ENCODE measurements at places on chromosomes 1 and 21.

GRCh38 chr1:23018661-23019093 lies 591 bp upstream of the KDM1A start:
- no peak for DNase-seq

- DNase-seq, result no peak
Measured at GRCh38 chr1:223030871-223031400, 112.1 kb downstream of the TLR5 start.

DNA sequence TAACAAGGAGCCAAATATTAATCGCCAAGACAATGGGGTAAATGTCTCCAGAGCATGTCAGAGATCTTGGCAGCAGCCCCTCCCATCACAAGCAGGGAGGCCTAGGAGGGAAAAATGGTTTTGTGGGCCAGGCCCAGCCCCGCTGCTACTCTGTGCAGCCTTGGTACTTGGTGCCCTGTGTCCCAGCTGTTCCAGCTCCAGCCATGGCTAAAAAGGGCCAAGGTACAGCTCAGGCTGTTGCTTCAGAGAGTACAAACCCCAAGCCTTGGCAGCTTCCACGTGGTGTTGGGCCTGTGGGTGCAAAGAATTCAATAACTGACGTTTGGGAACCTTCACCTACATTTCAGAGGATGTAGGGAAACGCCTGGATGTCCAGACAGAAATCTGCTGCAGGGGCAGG lies 10.4 kb downstream of the UBE2G2 start:
- no peak for DNase-seq

DNA sequence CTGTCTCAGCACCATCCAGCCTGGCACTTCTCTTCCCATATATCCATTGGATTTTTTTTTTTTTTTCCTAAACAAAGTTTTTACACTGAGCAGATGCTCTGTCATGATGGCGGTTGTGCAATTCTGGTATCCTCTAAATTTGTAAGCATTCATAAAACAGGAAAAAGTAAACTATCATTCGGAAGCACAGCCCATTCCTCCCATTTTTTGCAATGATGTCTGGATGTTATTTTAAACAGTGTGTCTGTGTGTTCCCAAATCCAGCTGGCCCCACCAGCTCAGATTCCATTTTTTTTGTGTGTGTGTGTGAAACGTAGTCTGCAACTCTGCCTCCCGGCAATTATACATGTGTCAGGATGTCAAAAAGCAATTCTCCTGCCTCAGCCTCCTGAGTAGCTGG lies 33.5 kb downstream of the PDPN start:
- no peak for DNase-seq

DNA sequence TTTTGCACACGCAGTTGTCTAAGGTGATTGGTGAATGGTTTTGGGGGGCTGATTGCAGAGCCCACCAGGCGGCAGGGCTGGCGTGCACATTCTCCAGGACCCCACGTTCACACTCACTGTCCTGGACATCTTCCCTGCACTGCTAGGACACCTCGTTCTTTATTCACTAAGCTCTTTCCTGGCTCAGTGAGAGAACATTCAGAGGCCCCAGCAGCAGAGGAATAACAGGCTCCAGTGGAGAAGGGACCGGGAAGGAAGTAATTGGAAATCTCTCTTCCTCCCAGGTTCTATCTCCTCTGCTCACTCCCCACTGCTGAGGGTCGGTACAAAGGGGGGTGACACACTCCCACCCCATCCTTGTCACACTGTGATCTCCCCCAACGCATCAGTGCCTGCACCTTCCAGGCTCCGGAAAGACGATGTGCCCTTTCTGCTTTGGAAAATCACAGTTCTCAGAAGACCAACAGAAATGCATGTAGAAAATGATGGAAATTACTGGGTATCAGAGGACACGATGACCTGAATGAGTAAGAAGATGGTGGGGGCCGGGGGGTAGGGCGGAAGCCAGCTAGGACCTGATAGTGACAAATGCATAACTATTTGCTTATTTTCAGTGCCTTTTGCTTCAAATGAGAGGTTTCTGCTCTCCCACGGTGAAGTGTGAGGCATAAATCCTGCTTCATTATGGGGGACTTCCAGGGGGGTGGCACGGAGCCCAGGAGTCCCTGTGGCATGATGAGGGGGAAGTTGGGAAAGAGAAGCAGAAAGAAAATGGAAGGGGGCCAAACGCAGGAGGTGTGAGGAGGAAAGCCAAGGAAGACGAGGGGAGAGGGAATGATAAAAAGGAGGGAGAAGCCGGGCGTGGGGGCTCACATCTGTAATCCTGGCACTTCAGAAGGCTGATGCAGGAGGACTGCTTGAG lies 25.2 kb upstream of the KIF26B start:
- no peak for DNase-seq

GRCh38 chr1:183164963-183165362 lies 21.1 kb upstream of the LAMC2 start:
- no peak for DNase-seq

GRCh38 chr1:200590001-200590400 lies 30.6 kb downstream of the KIF14 start:
- no peak for DNase-seq

DNA sequence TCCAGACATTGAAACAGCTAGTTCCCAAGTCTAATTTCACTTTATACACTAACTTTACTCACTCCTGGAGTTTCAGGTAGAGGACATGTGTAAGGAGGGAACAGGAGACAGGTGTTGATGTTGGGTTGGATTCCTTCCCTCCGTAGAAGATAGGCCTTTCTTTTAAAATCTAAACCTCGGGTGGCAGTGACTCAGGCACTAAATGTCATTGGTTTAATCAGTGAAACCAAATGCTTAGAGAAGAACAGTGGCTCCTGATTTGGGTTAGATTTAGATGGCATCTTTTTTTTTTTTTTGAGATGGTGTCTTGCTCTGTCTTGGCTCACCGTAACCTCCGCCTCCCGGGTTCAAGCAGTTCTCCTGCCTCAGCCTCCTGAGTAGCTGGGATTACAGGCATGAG lies 7.2 kb downstream of the CAP1 start:
- no peak for DNase-seq

DNA sequence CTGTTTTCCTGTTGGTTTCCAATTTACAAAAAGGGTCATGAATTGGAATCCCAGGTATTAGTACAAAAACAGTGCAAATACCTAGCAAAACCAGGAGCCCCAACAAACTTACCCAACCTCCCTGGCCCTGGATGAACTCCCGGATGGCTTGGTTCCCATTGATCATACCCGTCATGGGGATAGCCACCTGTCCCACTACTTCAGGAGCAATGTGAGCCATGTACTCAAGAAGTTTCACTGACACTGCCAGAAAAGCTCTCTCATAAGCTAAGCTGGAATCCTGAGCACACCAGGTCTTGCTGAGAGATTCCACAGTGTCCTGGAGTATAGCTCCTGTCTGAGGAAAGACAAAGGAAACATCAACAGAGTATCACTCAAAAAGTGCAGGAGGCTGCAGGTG lies 5.7 kb downstream of the BCL2L15 start:
- DNase-seq, result no peak

DNA sequence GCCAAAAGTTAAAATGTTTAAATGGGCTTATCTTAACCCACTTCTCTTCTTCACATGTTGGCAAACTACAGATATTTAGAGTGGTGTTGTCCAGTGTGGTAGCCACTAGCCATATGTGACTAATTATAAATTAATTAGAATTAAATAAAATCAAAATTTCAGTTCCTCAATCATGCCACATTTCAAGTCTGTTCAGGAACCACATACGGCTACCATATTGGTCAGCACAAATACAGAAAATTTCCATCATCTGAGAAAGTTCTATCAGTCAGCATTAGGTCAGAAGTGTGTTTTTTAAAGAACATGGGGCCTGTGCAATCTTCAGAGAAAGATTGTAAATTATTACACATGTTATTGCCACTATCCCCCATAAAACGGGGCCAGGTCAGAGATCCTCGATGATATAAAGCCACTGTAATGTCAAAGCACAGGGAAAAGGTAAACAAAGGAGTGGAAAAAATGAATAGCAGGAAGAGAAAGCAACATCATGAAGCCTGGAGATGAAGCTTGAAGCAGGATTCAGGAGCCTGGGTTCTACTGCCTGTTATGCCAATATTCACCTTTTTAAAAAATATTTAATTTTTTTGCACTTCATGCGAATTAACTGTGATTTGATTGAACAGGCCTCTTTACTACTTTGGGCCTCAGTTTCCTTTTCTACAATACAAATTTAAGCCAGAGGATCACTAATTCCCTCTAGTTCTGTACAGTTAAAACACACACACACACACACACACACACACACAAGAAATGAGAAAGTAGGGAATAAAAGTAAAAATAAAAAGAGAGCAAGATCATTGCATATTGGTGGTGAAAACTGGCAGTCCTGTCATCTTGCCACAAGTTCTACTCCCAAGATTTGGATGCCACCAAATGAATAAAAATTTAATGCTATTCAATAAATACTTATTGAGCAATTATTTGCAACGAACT lies 2.3 kb downstream of the RSBN1 start:
- no peak for DNase-seq

GRCh38 chr21:44444286-44444931 lies 10.9 kb upstream of the LRRC3 start:
- DNase-seq, result no peak

Data from pons (tissue), 1 donor.